Neural crest cell (in vitro differentiated cells): ENCODE measurements at places on chromosomes 1 and 21. TPM values are rescaled to one million over a fixed set of nuclear protein-coding genes. Genes with fewer than 3 reads are reported as not detected.

- no peak for DNase-seq
- H3K36me3 ChIP-seq = peaks cover 3% of the 10 kb centered on the region
- H3K4me3 ChIP-seq = no peak overlapping the region
- H3K4me1 ChIP-seq = no peaks in the 10 kb centered on the region
- no peaks in the 10 kb centered on the region for H3K27me3 ChIP-seq
Measured at GRCh38 chr1:39322431-39322830, 117.9 kb downstream of the MACF1 start.

- DNase-seq = no peak
- no peaks in the 10 kb centered on the region for H3K27me3 ChIP-seq
- peaks cover 10% of the 10 kb centered on the region for H3K4me1 ChIP-seq
- H3K27ac ChIP-seq = no peak overlapping the region
- no peak overlapping the region for H3K4me3 ChIP-seq
- no peaks in the 10 kb centered on the region for H3K36me3 ChIP-seq
Measured at GRCh38 chr1:172338295-172338735, 82.2 kb upstream of the C1orf105 start.

DNA sequence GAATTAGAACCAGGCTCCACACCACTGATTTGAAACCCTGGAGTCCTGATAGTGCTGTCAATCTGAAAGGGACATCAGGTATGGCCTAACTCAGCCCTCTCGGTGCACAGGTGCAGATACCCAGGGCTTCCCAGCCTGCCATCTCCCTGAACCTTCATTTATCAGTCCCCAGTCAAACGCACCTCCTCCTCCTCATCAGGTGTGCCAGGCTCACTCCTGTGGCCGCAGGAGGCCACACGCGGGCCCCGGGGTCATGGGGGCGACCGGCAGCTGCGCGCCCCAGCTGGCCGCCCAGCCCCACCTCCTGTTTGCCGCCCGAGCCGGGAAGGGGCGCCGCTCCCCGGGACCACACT lies 572 bp downstream of the FUCA1 start:
- H3K27me3 ChIP-seq = peaks cover 46% of the 10 kb centered on the region
- no peaks in the 10 kb centered on the region for H3K36me3 ChIP-seq
- no peak overlapping the region for H3K27ac ChIP-seq
- peak overlapping the region; percentile 86 for H3K4me3 ChIP-seq

- peaks cover 7% of the 10 kb centered on the region for H3K4me1 ChIP-seq
- H3K4me3 ChIP-seq = no peak overlapping the region
- H3K27ac ChIP-seq = no peak overlapping the region
- no peak for DNase-seq
- no peaks in the 10 kb centered on the region for H3K36me3 ChIP-seq
Measured at GRCh38 chr1:219413536-219413935, 199.4 kb downstream of the ZC3H11B start.

GRCh38 chr21:15415541-15416261 lies 314.1 kb upstream of the USP25 start:
- H3K27ac ChIP-seq = peak overlapping the region; percentile 37
- H3K27me3 ChIP-seq = no peaks in the 10 kb centered on the region

GRCh38 chr1:7824701-7825100 lies 28.2 kb downstream of the UTS2 start:
- no peaks in the 10 kb centered on the region for H3K4me1 ChIP-seq
- no peak overlapping the region for H3K4me3 ChIP-seq
- H3K36me3 ChIP-seq = no peaks in the 10 kb centered on the region
- DNase-seq = no peak
- no peak overlapping the region for H3K27ac ChIP-seq
- H3K27me3 ChIP-seq = no peaks in the 10 kb centered on the region

ZFP69B gene
- total RNA-seq = 14.3 and 15.7 TPM in 2 replicates

MCOLN2 gene
- total RNA-seq = 0.52 and 1.0 TPM in 2 replicates

FBXO28 gene
- total RNA-seq = 29.2 and 32.6 TPM in 2 replicates

CHRNB2 gene
- 8.7 and 10.6 TPM in 2 replicates for total RNA-seq

SMCP gene
- not detected in 2 replicates for total RNA-seq
